ENCODE measurements at places on chromosomes 12 and 14. TPM values are rescaled to one million over a fixed set of nuclear protein-coding genes. Genes with fewer than 3 reads are reported as not detected.

Gene OASL
- total RNA-seq = 13.4 TPM

Gene RNASE2
- total RNA-seq = not detected

Gene MUCL1
- total RNA-seq = not detected

Gene AICDA
- total RNA-seq = not detected

Gene TIGAR
- total RNA-seq = 12.8 TPM

Gene MMP17
- total RNA-seq = not detected

Gene SPX
- 0.50 TPM for total RNA-seq

Gene KERA
- not detected for total RNA-seq

Gene AJUBA
- total RNA-seq = 2.8 TPM

Gene RFX4
- not detected for total RNA-seq

Gene ZDHHC22
- not detected for total RNA-seq

Gene OAS3
- 26.1 TPM for total RNA-seq

Gene ARMH4
- total RNA-seq = 0.43 TPM

Gene ERP27
- 1.2 TPM for total RNA-seq

- DNase-seq = no peak
These were observed 123.3 kb downstream of the CCER1 start for GRCh38 chr12:90831712-90832111.

GRCh38 chr12:67592228-67593011 is 56.1 kb upstream of the DYRK2 start:
- peak; percentile 32 for DNase-seq

DNA sequence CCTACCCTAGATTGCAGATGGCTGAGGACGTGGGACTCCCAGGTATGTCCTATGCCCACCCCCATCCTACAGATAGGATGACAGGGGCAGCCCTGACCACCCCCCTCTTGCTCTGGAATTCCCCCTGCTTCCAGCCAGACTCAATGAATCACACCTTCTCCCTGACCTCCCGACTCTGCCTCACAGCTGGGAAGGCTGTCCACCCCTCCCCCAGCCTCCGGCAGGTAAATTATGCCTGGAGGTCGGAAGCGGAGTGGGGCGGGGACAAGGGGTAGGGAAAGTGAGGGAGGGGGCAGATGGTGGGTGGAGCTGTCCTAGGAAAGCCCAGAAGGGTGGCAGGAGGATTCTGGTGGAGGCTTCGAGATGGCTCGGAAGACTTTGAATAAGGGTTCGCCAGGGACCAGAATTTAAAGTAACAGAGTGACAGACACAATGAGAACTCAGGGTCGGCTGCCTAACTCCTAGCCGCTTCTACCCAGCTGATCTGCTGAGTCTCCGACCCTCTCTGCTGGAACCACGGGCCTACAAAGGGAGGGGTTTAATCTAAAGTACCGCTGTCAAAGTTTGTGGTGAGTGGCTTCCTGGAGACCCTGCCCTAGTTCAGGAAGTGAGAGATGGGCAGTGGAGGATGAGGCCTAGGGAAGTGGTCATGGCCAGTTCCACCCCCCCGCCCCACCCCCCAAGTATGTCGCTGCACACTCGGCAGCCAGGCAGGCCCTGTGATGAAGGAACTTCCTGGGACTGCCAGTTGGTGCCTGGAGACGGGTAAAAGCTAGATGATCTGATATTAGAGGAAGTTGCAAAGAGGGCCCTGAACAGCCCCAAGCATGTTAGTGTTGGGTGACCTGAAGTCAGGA is 4.2 kb downstream of the PLEKHG3 start:
- peak; percentile 40 for DNase-seq

- DNase-seq = no peak
These were observed 42.0 kb downstream of the EVL start for GRCh38 chr14:100107236-100107635.

- peak; percentile 30 for DNase-seq
These were observed 36.2 kb downstream of the SYNE3 start for GRCh38 chr14:95480109-95480886.

DNA sequence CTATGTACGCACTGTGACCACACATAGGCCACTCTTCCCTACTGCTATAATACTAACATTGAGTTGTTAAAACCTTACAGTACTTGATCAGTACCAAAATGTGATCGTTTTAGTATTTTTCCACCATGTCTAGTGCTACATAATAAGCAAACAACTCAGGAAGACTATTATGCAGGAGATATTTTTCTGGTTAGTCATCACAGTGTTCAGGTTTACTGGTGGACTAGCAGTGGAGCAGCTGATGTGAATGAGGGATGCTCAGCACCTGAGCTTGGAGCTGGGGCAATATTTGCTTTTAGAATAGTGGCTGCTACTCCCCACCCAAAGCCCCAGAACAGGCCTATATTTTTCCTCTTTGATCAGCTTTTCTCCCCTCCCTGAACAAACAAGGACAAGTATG is 513.1 kb downstream of the KCNH5 start:
- DNase-seq = no peak

DNA sequence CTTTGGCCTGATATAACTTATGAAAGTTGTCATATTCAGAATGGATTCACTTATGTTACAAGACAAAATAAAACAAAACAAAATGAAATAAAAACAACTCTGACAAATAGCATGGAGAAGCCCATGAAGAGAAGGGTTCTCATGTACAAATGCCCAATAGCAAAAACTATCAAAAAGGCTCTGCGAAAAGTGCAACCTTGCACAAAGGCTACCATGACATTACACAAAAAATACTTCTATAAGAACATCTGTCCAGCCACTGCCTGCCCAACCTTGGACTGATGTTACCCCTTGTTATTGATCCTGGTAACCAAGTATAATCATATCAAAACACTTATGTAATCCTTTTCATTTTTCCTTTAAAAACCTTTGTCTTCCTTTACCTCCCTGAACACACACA is 213.0 kb downstream of the ATP23 start:
- DNase-seq = no peak

- DNase-seq = peak; percentile 36
These were observed 86.4 kb downstream of the GALNT8 start for GRCh38 chr12:4806439-4807115.

GRCh38 chr12:15472036-15472435 is 149.7 kb downstream of the PTPRO start:
- DNase-seq = no peak

DNA sequence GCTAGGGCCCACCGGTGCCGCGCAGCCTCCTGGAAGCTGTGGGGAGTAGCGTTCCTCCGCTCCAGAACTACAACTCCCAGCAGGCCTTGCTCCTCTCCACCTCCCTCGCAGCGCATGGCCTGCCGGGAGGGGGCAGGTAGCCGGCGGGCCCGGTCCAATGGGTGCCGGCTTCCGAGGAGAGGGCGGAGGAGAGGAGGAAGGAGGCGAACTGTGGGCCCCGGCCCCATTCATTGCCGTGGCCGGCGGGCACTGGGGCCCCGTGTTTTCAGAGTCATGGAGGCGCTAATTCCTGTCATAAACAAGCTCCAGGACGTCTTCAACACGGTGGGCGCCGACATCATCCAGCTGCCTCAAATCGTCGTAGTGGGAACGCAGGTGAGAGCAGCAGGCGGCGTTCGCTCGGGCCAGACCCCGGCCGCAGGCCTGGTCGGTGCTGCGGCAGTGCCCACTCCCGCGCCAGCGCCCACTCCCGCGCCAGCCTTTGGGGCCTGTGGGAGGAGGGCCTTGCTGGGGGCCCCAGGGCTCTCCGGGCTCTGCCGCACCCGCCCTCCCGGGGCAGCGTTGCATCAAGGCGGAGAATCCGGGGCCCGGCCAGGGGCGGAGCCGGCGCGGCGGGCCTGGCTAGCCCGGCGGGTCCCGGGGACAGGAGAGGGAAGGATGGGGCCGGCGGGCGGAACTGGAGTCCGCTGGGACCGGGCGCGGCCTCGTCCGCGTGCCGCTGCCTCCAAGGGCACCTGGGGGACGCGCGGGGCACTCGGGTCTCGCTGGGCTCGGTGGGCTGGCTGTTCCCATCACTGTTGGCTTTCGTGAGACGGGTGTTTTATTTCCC is at the start of gene DNM1L:
DNM1L (plus strand) TSS at position 211 of the 829 bp plus-strand sequence; CDS start at position 274, 63 bp downstream.
- DNase-seq = peak; percentile 94

- no peak for DNase-seq
These were observed 81.2 kb downstream of the PITPNM2 start for GRCh38 chr12:123069436-123070266.

- no peak for DNase-seq
These were observed 18.1 kb downstream of the MEG3 start for GRCh38 chr14:100844082-100844408.

DNA sequence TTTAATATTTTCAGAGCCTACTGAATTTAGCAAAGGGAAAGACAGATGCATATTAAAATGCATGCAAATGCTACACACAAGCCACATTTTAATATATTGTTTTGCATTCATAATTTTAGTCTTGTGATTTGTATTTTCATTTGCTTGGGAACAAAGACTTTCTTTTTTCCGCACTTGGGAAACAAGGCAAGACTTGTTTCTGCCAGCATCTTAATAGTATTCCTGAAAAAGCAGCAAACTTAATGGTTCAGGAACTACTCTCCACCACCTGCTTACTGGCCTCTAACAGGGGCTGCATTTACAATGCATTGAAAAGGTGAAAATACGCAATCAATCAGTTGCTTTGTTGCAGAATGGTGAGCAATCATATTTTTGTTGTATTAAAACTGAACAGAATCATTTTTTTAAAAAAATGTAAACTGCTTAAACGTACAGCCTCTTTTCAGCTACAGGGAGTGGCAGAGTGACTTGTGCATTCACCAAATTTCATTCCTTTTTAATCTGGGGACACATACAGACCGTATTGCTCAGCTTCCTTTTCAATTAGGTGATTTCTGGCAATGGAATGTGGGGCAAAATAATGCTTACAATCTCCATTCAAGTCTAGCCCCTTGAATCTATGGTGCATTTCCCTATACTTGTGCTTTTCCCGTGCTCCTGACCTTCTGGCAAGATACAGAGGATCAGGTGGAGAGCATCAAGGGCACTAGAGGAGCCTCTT is 144.1 kb upstream of the BTG1 start:
- DNase-seq = no peak

GRCh38 chr12:113101751-113102150 is 33.8 kb downstream of the RASAL1 start:
- no peak for DNase-seq

- peak; percentile 64 for DNase-seq
These were observed 344 bp downstream of the LPAR5 start for GRCh38 chr12:6635375-6635855.

DNA sequence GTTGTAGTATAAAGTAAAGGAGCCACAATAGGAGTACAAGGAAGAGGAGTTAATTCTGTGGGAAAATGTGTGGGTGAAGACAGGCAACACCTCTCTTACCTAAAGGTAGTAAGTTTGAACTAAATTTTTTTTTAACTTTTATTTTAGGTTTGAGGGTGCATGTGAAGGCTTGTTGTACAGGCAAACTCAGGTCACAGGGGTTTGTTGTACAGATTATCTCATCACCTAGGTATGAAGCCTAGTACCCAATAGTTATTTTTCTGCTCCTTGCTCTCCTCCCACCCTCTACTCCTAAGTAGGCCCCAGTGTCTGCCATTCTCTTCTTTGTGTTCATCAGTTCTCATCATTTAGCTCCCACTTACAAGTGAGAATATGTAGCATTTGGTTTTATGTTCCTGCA is 70.5 kb downstream of the DNAI7 start:
- no peak for DNase-seq

- no peak for DNase-seq
These were observed 13.0 kb downstream of the FLVCR2 start for GRCh38 chr14:75591331-75591946.

DNA sequence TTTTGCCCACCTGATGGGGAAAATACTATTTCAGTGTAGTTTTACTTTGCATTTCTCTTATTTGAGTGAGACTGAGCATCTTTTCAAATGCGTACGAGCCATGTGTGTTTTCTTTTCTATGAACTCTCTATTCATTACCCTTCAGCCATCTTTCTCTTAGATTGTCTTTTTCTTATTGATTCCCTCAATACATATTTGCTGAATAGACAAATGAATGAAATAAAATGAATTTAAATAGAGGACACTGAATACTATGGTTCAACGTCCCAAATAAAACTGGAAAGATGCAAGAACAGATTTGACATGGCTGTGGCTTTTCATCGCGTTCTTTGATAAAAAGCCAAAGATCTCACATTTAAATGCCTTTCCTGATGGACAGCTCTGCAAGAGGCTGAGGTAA is 34.6 kb upstream of the RPH3A start:
- DNase-seq = no peak

GRCh38 chr12:108732489-108733229 is 1.3 kb upstream of the CORO1C start:
- DNase-seq = no peak

- no peak for DNase-seq
These were observed 247.9 kb upstream of the ARHGAP5 start for GRCh38 chr14:31828946-31829868.

DNA sequence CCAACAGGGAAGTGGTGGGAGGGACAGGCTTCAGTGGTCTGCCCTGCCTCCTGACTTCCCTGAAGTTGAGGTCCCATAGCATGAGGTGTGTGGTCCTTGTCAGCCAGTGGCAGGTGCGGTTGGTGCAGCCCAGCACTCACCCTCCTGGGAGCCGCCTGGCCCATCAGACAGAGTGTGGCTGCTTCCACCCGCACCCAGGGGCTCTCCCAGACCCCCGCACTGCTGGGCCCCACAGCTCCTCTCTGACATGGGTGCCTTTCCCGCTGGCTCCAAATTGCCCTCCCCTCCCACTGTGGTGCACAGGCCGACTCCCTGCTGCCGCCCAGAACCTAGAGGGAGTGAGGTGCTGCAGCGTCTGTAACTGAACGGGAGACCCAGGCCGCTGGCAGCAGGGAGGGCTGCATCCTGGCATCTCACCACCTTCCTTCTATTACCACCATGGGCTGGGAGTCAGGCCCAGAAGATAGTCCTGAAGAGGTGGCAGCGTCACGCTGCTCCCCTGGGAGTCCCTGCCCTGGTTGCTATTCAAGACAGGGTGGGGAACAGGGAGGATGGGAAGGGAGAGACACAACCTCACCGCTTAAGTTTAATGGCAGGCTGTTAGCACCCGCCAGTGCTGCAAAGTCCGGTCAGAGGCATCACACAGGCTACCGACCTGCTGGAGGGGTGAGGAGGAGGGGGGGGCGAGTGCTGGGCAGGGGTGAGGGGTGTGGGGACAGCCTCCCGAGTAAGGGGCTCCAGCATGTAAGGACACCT is 180.6 kb upstream of the PRMT8 start:
- DNase-seq = no peak

GRCh38 chr12:51590347-51591015 is 552 bp upstream of the SCN8A start:
- DNase-seq = peak; percentile 76

DNA sequence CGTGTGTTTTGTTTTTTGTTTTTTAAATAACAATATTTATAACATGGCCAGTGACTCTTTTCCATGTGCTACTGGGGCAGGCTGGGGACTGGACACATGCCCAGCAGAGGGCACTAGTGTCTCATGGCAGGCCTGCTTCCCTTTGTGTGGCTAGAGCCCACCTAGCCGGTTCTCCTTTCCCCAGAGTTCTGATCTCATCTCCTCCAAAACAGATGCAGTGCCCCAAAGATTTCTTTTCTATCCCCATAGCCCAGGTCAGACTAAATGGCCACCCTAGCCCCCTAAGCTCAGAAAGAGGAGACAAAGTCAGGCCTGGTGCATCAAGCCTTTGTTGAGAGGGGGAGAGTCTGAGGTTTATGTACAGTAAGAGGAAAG is 21.2 kb downstream of the PRPF40B start:
- DNase-seq = peak; percentile 90

- DNase-seq = peak; percentile 51
These were observed 218.9 kb downstream of the ITPR2 start for GRCh38 chr12:26614011-26614616.

- no peak for DNase-seq
These were observed 33.1 kb upstream of the PTPRO start for GRCh38 chr12:15289192-15289591.

- no peak for DNase-seq
These were observed 8.6 kb upstream of the FRMD6 start for GRCh38 chr14:51643140-51643539.
